ENCODE measurements at places on chromosomes 6 and 20.

DNA sequence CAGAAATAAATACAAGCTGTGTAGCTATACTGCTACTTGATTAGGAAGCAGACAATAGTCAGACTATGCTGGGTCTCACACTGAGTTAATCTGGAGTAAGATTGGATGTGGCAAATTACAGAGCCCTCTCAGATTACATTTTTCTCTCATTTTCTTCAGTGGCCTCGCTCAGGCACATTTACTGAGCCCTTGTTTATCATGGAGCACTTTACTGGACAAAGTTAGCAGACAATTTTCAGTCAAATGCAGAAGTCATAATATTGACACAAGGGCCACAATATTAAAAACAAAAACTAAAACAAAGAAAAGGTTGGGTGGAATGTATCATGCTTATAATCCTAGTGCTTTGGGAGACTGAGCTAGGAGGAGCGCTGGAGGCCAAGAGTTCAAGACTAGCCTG lies 95.0 kb upstream of the MAP3K7 start:
- DNase-seq = no peak

DNA sequence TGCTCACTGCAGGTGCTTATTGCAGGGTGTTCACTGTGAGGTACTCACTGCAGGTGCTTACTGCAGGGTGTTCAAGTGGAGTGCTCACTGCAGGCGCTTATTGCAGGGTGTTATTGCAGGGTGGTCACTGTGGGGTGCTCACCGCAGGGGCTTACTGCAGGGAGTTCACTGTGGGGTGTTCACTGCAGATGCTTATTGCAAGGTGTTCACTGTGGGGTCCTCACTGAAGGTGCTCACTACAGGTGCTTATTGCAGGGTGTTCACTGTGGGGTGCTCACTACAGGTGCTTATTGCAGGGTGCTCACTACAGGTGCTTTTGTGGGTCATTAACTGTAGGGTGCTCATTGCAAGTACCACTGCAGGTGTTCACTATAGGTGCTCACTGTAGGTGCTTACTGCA lies 20.2 kb downstream of the APMAP start:
- DNase-seq = no peak

GRCh38 chr20:46970937-46971630 lies 76.4 kb downstream of the EYA2 start:
- DNase-seq = peak; percentile 66

- no peak for DNase-seq
These were observed 81.8 kb downstream of the KIF16B start for GRCh38 chr20:16491294-16491905.

DNA sequence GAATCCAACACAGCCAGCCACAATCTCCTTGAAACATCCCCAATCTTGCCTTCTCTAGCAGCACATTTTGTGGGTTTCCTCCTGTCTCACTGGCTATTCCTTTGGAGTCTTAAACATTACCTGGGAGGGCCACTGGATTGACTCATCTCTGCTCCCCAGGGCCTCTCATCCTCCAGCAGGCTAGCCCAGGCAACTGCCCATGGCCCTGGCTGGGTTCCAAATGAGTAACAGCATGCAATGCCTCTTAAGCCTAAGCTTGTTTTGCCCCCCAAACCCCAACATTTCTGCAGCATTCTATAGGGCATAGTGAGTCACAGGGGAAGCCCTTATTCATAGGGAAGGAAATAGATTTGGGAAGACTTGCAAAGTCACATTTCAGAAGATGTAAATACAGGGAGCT lies 204.9 kb downstream of the FOXA2 start:
- DNase-seq = no peak

GRCh38 chr6:71072508-71072907 lies 115.6 kb upstream of the B3GAT2 start:
- peak; percentile 54 for DNase-seq

DNA sequence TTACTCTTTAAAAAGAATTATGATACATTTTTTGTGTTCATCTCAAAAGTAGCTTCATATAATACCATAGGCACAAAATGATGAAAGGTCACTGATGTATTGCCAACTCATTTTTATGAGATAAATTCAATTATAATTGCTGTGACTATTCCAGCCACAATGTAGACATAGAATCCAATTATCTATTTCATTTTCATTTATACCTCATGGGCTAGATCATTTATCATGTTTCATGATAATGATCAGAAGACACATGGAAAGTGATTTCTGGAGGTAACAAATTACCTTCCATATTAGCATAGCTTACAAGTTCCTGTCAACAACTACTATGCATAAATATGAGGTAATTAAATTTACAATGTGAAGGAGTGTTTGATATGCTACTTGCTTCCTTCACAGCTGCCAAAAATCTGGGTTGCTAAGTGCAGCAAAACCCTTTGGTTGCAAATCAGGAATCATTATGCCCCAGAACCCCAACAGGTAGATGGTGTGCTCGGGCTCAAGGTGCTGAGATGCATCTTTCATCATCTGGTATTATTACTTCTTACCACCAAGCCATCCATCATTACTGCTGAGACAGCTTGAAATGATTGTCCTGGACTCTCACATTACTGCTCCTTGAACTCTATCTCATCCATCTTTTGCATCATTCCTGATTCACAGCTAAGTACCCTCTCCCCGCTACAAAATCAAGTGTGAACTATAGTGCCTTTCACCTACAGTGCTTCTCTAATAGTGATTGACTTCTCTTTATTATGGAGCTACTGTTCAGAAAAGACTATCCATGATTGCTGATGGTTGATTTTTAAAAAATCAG lies 306.0 kb upstream of the THEMIS start:
- no peak for DNase-seq

- DNase-seq = no peak
These were observed 68.8 kb downstream of the CDC5L start for GRCh38 chr6:44456070-44456965.

DNA sequence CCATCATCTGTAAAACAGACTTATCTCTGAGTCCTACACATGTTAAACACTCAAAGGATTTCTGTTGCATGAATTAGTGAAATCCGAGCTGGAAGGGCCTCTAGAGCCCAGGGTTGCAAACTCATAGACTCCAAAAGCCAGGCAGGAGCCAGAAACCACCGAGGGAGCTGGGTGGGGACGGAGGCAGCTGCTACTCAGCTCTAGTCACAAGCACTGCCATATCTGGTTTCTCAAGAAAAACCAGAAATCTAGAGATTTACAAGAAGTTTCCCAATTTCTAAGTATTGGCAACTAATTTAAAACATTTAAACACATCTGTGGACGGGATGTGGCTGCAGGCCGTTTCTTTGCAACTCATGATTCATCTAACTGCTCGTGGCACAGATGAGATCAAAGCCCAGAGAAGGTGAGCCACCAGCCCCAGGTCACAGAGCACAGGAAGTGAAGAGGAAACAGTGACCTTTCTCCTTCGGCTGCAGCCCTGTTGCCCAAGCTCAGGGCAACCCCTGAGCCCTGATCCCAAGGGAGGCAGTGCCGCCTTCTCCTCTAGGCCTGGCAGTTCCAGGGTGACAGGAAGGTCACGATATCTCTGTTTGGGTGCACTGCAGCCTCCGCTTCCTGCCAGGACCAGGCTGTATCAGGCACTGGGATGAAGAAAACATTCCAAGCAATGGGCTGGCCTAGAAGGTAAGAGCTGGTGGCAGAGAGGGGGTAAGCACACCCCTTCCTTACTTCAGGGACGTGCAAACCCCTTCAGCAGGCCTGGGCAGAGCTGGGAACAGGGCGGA lies 26.4 kb upstream of the PTGIS start:
- DNase-seq = no peak

- DNase-seq = no peak
These were observed 84.3 kb upstream of the SCP2D1 start for GRCh38 chr20:18729231-18729825.

DNA sequence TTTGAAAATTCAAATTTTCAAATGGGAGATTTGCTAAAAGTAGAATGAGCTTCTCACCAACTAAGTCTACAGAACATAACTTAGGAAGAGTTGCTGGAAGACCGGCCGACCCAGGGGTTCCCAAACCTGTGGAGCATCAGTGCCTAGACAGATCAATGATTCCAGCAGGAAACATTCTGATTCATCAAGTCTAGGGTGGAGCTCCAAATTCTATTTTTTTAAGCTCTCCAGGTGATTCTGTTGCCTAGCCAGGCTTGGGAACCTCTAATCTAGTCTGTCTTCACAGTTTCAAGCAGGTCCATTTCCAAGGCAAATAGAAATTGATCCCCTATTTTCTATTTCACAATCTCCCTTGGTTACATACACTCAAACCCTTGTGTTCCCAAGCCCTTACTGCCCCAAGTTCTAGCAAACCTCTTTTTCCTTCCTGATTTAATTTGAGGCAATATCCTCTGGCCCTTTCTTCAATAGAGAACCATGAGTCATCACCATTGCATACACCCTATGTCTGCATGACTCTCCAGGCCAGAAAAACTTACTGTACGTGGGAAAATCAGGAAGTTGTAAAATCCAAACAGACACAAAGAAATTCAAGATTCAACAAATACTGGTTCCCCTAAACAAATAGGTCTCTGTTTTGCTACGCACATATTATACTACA lies 8.9 kb downstream of the ATXN1 start:
- no peak for DNase-seq

DNA sequence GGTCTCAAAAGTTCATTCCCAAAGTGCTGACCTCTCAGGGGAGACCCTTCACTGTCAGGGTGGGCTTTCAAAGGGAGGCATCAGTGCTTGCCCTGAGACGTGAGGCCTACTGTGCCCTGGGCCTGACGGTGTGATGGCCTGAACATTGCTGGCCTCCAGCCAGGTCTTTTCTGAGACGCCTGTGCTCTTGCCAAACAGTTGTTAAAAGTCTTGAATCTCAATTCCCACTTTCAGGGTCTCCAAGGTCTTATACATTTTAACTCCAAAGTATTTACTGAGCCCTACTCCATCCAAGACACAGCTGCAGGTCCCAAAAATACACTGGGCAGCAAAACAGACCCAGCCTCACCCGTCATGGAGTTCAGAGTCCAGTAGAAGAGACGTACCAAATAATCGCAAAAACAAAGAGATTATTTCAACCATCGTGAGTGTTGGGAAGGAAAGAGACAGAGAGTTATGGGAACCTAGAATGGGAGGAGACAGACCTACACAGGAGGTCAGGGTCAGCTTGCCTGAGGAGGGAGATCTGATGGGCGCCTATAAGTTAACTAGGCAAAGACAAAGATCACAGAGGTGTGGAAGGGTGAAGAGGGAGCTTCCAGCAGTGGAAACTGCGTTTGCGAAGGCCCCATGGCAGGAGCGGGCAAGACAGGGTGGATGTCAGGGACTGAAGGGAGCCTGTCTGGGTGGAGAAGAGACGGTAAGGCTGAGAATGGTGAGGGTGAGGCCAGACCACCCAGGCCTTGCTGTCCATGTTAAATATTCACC lies 446.3 kb downstream of the PREX1 start:
- no peak for DNase-seq

DNA sequence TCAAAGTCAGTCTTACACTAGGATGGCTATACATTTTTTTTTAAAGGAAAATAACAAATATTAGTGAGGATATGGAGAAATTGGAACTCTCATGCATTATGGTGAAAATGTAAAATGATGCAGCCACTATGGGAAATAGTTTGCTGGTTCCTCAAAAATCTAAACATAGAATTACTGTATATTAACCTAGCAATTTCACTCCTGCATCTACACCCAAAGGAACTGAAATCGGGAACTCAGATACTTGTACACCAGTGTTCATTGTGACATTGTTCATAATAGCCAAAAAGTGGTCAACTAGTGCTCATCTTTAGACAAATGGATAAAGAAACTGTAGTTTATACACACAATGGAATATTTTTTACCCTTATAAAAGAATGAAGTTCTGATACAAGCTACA lies 110.7 kb downstream of the UTRN start:
- no peak for DNase-seq

- no peak for DNase-seq
These were observed 35.3 kb downstream of the COL11A2 start for GRCh38 chr6:33156964-33157363.

GRCh38 chr6:53986721-53987521 lies 124.3 kb upstream of the MLIP start:
- DNase-seq = no peak

- no peak for DNase-seq
These were observed 218.4 kb downstream of the CLVS2 start for GRCh38 chr6:123214433-123214832.

- DNase-seq = peak; percentile 17
These were observed 21.2 kb downstream of the NHLRC1 start for GRCh38 chr6:18101271-18101670.

GRCh38 chr6:43391440-43392031 lies 22.1 kb upstream of the ZNF318 start:
- DNase-seq = no peak

GRCh38 chr6:35081426-35081851 lies 59.7 kb downstream of the TCP11 start:
- no peak for DNase-seq

- no peak for DNase-seq
These were observed 33.0 kb downstream of the SAMD3 start for GRCh38 chr6:130189531-130190397.

DNA sequence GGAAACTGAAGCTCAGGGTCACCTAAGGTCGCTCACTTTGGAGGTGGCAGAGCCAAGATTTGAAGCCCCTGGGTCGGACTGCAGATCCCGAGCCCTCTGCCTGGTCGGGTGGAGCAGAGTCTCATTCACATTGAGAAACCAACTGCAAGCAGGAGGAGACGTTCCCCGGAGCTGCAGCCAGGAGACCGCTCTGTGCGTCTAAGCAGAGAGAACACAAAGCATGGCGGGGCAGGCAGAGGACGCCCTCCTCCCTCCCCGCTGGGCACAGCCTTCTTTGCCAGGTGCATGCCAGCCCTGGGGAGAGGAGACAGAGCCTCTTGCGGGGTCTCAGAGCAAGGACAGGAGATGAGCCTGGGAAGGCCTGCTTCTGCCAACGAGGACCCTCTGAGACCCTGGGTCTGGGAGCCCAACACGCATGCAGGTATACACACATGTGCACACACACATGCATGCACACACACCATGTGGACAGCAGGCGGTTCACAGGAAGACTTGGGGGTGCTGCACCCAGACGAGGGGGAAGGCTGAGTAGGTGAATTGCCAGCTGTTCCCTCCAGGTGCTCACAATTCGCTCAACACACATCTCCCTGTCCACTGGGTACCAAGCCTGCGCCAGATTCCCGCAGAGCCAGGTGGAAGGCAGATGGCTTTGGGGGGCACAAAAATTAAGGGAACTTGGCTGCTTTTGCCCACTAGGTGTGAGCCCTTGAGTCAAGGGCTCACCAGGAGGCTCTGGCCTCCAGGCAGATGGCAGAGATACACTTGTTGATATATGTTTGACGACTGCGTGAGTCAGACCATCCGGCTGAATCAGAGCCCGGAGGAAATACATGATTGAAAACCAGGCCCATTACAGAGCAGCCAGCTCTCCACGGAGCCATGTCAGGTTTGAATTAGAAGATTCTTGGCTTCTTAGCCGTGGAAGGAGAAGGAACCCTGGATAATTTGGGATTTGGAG lies 5.5 kb upstream of the NTSR1 start:
- peak; percentile 65 for DNase-seq

GRCh38 chr6:11718463-11718862 lies 60.1 kb downstream of the ADTRP start:
- DNase-seq = no peak

DNA sequence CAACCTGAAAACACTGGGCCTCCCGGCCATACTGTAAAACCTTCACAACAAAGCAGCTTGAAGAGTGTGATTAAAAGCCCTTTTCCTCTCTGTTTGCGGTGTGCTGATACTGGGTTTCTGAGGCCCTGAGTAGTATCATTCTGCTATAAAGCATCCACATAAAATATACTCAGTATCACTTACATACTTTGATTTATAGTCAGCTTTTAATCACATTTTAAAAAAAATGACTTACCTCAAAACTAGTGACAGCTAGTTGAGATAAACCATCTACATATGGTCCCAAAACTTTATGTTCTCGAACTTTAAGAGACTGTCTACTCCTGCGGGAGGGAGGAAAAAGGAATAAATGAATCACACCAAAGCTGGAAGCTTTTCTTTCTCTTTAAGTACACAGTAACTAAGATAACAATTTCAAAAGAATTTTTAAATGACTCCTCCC lies 135.7 kb downstream of the KIF13A start:
- no peak for DNase-seq

Measured in non-pigmented ciliary epithelial cell (primary cell).